ENCODE measurements at places on chromosomes 13 and 19.

DNA sequence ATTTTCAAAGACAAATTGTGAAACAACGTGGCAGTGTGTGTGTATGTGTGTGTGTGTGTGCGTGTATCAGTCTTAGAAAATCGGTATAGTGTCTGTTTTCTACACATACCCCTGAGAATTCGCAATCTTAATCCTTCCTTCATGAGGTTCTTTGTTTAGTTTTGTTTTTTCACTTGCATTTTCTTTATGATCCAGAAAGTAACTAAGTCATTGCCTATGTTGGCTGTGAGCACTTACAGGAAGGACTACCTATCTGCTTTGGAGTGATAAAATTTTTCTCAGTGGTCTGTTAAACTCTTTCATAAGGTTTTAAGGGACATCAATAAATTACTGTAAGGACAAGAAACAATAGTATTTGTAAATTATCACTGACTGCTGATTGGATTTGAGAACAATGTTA, 1587.1 kb downstream of the PCDH9 start:
- DNase-seq, result no peak

DNA sequence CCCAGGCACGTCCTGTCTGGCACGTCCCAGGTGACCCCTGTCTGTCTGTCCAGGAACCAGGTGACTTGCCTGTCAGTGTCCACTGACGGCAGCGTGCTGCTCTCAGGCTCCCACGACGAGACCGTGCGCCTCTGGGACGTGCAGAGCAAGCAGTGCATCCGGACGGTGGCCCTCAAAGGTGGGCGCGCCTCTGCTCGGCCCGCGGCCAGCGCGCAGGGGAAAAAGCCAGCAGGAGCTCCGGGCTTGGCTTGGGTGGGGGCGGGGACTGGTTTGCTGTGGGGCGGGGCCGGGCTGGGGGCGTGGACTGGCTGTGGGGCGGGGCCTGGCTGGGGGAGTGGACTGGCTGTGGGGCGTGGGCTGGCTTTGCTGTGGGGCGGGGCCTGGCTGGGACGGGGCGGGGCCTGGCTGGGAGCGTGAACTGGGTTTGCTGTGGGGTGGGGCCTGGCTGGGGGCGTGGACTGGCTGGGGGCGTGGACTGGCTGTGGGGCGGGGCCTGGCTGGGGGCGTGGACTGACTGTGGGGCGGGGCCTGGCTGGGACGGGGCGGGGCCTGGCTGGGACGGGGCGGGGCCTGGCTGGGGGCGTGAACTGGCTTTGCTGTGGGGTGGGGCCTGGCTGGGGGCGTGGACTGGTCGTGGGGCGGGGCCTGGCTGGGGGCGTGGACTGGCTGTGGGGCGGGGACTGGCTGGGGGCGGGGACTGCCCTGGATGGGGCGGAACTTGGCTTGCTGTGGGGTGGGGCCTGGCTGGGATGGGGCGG, 7.2 kb downstream of the WDR18 start:
- no peak for DNase-seq

- no peak for DNase-seq
Measured at GRCh38 chr19:7224995-7225394, 69.2 kb downstream of the INSR start.

- DNase-seq, result peak; percentile 81
Measured at GRCh38 chr13:39565036-39565949, 37.7 kb downstream of the LHFPL6 start.

- DNase-seq, result no peak
Measured at GRCh38 chr19:11781295-11782057, 14.7 kb downstream of the ZNF441 start.

GRCh38 chr19:50717026-50717723, 2.4 kb downstream of the SHANK1 start:
- DNase-seq, result no peak

- no peak for DNase-seq
Measured at GRCh38 chr13:42574435-42575311, 721 bp downstream of the TNFSF11 start.

GRCh38 chr13:49638030-49638743, 9.9 kb downstream of the ARL11 start:
- no peak for DNase-seq

DNA sequence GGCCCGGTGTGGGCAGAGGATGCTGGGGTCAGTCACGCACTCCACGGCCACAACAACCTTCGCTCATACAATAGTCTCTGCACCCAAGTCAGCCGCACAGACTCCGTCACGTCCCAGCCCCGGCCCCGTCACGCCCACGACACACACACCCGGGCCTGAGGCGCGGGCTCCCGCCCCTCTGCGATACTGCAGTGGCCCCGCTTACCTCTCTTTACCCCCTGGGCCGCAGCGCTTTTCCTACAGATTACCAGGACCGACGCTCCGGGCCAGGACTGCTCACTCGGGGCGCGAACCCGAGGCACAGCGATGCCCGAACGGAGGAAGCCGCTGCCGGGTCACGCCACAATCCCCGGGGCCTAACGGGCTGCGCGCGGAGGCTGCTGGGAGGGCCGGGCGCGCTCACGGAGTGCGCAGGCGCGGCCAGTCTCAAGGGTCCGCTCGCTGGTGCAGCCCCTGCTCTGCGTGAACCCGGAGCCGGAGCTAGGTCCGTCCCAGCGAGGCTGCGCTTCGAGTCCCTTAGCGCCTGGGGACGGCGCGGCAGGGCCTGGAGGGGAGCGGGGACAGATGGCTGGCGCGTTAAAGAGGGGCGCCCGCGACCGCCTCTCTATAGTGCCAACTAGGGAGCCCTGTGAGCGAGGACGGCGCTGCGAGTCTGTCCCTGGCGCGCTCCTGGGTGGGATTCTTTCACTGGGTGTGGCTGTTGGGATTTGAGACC, at the start of gene ZFP82:
TSS of gene ZFP82 (minus strand) at position 358 of the 715 bp plus-strand sequence. CDS start 8,855 bp downstream, outside the sequence.
- DNase-seq, result no peak

DNA sequence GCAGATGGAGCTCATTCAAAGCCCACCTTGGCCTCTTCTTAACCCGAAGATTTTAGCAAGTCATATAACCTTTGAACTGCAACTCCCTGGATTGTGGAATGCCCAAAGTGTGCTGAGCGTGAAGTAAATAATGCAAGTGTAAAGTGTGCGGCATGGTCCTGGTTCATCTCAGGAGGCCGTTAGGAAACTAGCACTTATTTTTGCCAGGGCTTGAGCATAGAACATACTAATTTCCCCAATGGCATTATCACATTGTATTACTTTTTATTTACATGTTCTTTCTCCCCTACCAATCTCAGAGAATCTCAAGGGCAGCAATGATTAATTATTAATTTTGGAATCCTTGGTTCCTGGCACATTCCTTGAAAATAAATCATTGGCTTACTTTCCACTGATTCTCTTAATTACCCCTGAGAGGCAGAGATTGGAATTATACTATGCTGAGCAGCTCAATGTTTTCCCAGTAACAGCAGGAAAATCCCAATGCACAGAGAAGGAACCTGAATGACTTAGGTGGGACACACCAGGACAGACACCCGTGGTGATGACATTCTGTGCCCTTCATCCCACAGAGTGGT, 128.8 kb upstream of the GJB6 start:
- DNase-seq, result no peak

- no peak for DNase-seq
Measured at GRCh38 chr19:11181488-11181887, 15.9 kb downstream of the KANK2 start.

GRCh38 chr13:96999091-96999490, 4.8 kb upstream of the OXGR1 start:
- no peak for DNase-seq

GRCh38 chr19:18317961-18318800, 4.7 kb downstream of the LSM4 start:
- DNase-seq, result no peak

DNA sequence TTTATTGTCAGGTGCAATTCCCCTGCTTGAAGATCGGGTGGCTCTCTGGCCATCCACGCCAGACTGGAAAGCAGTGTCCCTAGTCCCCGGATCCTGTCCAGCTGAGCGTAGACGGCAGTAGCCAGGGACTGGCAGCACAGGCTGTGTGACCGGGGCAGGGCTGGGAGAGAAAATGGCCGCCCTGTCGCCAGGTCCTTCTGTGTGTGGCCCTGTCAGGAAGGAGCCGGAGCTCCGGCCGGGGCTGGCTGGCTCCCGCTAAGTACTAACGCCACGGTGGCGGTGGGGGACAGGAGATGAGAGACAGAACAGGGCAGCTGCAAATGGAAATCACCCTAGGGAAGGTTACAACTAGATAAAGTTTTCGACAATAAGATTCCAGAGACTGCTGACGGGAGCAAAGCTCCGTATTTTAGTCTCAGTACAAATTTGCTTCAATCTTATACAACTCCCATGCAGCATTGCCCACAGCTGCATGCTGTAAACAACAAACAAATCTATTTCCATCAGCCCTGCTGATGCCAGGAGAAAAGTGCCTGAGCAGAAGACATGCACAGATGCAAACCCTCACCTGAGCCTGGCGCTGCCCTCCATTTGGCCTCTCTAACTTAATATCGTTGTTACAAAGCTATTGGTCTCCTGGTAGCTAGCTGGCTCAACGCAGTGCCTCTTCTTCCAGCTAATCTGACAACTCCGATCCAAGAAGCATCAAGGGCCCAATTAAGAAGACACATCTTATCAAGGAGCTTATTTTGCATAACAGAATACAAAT, 253.0 kb downstream of the TSHZ3 start:
- no peak for DNase-seq
